ENCODE measurements at places on chromosomes 16 and 17.

DNA sequence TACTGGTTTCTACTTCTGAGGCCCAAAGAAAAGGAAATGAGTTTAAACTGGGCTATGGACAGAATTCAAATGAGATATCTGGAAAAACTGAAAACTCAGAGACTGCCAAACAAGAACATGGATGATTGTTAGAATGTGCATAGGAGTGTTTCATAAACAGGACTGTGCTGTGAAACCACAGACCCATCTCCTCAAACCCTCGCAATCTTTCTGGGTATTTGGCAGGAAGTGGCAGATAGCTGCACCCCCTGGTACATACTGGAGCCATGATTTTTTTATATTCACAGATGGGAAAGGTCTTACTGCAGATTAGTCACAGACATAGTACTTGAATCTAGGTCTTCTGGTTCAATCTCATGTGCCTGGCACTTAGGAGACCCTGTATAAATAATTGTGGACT, 145.0 kb downstream of the CCDC182 start:
- DNase-seq = no peak

- DNase-seq = no peak
These were observed 10.7 kb upstream of the MRPS23 start for GRCh38 chr17:57860414-57860999.

DNA sequence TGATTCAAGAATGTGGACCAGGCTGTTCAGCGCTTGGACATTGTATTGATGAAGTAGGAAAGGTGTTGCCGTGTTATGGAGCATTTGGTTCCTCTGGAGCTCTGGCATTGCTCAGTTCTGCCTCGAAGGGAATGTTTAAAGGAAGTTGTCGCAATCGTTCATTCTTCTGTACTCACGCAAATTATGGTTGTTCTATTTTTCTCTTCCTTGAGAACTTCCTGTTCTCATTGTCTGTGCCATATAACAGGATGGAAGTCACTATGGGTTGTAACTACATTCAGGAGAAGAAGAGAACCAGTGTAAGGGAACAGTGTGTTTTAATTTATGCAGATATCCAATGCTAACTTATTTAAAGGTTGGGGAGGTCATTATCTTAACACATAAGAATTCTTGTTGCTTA, 13.0 kb downstream of the PCTP start:
- no peak for DNase-seq

DNA sequence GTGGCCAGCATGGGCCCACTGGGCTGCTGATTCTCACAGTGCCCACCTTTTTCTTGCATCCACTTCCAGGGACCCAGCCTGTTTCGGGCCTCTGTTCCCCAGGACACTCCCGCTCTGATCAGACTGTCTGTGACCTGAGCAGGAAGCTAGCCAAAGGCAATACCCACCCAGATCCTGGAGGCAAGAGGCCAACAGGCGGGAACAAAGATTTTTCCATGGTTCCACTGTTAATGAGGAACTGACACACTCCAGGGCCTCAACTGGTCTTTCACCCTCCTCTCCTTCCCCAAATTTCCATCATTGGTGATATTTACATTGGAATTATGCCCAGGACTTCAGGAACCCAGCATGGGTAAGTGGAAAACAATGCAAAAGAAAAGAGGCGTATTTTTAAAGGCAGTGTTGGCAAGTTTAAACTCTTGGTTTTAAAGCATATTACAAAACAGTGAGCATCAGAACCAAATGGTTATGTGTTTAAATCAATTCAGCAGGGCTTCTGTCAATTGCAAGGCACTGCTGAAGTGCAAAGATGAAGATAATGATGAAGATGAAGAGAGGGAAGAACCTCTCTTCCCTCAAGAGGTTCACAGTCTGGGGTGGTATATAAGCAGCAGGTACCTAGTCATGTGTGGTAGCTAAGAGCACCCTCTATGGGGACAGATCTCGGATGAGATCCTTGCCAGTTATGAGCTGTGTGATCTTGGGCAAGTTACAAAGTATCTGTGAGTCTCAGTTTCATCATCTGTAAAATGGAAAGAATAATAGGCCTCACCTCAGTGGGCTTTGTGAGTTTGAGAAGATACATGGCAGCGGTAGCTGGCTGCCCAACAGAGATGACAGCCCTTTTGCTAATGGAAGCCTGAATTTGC, 14.4 kb upstream of the ATP2A3 start:
- DNase-seq = no peak

- peak; percentile 86 for DNase-seq
These were observed 13.1 kb downstream of the BCAR1 start for GRCh38 chr16:75238132-75238852.

- DNase-seq = no peak
These were observed 134.5 kb downstream of the MRTFB start for GRCh38 chr16:14205666-14206065.
